ENCODE measurements at places on chromosomes 1 and 21.

- peak within 1 kb of the TSS; percentile 79 for H3K4me3 ChIP-seq
- H3K27ac ChIP-seq, result peak within 1 kb of the TSS; percentile 97
- H3K4me1 ChIP-seq, result peaks cover 21% of the 10 kb centered on the region
- peak; percentile 97 for DNase-seq
- no peaks in the 10 kb centered on the region for H3K27me3 ChIP-seq
- H3K36me3 ChIP-seq, result peaks cover 12% of the 10 kb centered on the region
Measured at GRCh38 chr1:211258756-211259637, at the start of gene RCOR3. Gene RCOR3, plus strand, starts transcription at chr1:211259366. Its CDS starts 195 bp downstream, at chr1:211259561.

DNA sequence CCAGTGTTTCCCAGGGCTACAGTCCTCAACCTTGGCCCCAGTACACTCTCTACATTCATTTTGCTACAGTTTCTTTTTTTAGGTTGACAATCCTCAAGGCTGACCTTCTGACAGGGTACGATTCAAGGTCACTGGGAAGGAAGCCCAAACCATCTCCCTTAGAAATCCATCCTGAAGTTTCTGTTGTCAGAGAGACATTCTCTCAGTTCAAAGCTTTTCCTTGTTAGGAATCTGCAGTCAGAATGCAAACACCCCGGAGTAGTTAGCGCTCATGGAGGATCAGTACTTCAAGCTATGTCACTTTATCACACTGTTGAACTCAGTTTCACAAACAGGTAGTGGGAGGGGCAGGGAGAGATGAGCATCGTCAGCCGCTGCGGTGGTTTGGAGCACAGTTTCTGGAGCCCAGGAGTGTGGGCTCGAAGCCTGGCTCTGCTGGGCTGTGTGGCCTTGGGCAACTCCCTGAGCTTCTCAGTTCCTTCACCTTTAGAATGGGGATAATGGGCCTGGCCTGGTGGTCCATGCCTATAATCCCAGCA lies 4.2 kb downstream of the SLC2A5 start:
- H3K4me1 ChIP-seq, result peaks cover 43% of the 10 kb centered on the region
- no peak for DNase-seq
- no peaks in the 10 kb centered on the region for H3K36me3 ChIP-seq
- H3K4me3 ChIP-seq, result no peak overlapping the region

DNA sequence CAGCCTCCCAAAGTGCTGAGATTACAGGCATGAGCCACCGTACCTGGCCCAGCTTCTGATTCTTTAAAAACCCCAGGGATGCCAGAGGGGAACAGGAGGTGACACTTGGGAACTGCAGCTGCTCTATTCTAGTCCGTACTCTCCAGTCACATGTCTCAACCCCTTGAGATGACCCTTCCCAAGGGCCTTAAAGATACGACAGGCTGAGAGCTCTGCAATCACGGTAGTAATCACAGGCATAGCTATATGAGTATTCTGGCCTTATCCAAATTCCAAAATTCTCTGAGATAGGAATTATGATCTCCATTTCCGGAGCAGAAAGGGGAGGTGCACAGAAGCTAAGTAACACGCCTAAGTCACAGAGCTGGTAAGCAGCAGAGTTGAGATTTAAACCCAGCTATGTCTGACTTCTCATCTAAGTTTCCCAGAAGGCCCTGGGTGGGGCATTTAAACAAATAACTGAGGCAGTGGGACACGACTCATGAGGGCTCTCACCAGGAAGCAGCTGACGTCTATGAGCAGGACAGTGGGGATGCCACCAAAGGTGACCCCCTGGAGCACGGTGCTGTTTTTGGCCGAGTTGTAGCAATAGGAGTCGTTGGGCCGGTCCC lies 5.2 kb downstream of the TMEM63A start:
- no peak overlapping the region for H3K4me3 ChIP-seq
- H3K27me3 ChIP-seq, result no peaks in the 10 kb centered on the region
- peaks cover 53% of the 10 kb centered on the region for H3K4me1 ChIP-seq
- H3K27ac ChIP-seq, result peak overlapping the region; percentile 64

DNA sequence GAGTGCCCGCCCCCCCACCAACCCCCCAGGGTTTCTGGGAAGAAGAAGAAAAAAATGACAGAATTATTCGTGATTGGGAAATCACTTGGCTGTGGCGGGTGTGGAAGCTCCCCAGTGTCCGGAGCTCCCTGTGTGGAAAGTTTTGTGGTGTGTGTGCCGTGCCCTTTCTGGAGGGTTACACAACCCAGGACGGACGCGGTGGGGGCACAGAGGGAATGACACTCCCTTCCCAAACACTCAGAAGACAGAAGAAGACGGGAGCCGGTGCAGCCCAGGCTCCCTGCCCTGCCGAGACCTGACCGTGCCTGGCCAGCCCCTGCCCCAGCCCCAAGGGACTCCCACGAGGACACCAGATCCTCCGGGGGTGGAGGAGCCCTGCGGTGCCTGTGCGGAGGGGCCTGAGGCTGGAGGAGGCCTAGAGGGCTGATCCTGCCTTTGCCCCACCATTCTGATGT lies 33.0 kb upstream of the ADARB1 start:
- peak overlapping the region; percentile 33 for H3K4me3 ChIP-seq
- peak; percentile 79 for DNase-seq

DNA sequence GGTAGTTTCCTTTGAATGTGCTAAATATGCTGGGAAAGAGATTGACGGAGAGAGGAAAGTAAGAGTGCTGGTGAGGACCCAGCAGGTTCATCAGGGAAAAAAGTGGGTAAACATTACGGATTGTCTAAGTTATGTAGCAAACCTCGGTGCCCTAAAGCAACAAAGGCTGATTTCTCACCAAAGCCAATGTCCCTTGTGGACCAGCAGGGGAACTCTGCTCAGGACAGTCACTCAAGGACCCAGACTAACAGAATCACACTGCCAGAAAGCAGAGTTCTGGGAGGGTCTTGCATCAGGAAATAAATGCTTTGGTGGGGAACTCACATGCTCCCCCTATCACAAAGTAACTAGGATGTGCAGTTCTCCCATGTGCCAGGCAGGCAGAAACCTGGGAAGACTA lies 1.7 kb upstream of the IKBKE start:
- peaks cover 5% of the 10 kb centered on the region for H3K36me3 ChIP-seq
- peaks cover 56% of the 10 kb centered on the region for H3K4me1 ChIP-seq
- H3K4me3 ChIP-seq, result no peak overlapping the region
- no peaks in the 10 kb centered on the region for H3K27me3 ChIP-seq
- no peak overlapping the region for H3K27ac ChIP-seq

DNA sequence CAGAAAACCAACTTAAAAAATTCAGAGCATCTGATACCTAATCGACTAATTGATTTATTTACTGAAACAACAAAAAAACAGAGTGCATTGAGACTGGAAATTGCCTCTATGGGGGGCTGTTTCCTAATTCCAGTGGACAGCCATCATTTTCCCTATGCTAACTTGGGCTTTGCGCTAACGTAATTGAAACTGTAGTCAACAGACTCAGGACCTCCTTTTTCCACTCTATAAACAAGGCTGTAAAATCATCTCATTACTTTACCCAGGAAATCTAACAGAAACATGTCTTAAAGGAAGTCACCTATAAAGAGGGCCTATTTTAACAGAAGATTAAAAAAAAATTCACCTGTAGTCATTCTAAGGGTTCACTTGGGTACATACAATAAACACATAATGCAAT lies 2.1 kb downstream of the ERG start:
- no peaks in the 10 kb centered on the region for H3K36me3 ChIP-seq
- peak overlapping the region; percentile 82 for H3K27ac ChIP-seq
- DNase-seq, result no peak
- peaks cover 26% of the 10 kb centered on the region for H3K4me1 ChIP-seq
